Left ventricle myocardium superior (tissue), 1 donor: ENCODE measurements at places on chromosomes 5 and 9.
A peak's percentile ranks its signal among the peaks of the same experiment; 100 is the strongest.

GRCh38 chr9:83384214-83384613 is 154.0 kb downstream of the FRMD3 start:
- DNase-seq: no peak

GRCh38 chr5:54959673-54960418 is 25.5 kb downstream of the ESM1 start:
- no peak for DNase-seq

GRCh38 chr5:80964919-80965318 is 4.8 kb downstream of the RASGRF2 start:
- no peak for DNase-seq

DNA sequence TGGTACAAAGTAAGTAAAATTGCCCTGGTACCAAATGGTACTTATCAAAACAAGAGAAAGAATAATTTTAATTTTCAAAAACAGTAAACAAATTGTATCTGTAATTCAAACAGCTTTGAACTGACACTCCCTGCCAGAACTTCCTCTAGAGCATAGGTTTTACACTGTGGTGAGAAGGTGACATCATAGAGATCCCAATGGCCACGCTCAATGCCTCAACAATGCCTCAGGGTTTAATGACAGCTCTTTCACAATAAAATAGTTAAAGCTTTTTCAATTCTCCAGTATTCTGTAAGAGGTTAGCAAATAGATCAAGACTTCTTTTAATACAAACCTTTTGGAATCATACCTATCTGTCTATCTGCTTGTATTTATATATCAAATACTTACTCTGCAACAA is 437.1 kb downstream of the PRR16 start:
- no peak for DNase-seq

DNA sequence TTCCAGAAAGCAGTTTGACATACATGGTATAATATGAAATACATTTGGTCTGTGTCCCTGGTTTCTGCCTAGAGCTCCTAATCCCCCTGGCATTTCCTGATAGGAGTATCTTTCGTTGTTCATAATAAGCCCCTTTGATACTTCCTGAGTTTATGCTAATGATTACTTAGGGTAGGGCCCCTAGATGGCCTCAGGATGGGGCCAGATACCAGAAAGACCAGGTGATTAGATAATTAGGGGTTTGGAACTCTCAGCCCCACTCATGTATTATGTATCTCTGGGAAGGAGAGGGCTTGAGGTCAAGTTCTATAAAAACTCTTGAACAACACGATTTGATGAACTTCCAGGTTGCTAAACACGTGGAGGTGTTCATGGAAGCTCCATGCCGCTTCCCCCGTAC is 163.3 kb upstream of the ZNF608 start:
- DNase-seq: no peak

DNA sequence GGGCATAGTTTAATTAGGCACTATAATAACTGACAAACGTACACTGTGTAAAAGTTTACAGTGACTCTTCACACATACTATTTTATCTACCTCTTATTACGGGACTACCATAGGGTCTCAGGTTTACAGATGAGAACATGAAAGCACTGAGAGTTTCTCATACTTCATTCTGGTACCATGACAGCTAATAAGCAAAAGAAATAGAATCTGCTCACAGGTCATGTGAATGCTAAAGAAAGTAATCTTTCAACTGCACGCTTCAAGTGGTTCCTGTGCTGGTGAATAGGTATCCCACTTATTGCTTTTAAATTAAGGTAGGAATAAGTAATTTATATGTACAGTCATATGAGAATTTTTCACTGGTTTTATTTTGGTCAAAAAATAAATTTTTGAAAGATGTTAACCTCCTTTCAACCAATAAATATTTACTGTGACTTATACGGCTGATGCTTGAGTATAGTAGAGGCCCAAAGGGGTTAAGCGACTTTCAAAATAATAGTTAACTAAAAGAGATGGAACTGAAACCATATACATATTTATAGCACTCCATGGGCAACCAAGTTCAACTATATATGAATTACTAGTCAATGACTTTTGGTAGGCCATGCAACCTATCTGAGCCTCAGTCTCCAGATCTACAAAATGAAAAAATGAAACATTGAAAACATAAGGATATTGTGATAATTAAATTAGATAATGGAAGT is 8.1 kb downstream of the CDKN2A start:
- no peak for DNase-seq

- DNase-seq: no peak
These were observed 191.8 kb downstream of the CYLC2 start for GRCh38 chr9:103186959-103187358.

DNA sequence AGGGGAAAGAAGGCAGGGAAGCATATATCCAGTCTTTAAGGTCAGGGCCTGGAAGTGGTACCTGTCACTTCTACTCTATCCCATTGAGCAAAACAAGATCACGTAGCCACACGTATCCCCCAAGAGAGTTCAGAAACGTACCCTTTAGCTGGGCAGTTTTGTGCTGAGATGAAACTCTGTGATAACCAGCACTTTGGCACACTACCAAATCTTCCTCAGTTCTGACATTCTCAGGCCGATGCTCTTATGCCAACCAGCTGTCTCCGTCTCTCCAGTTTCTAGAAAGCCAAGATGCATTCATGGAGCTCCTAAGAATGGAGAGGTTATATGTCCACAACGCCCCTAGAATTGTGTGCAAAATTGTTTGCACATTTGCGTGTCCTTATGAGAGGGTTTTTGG is 176.6 kb upstream of the MSX2 start:
- DNase-seq: no peak

DNA sequence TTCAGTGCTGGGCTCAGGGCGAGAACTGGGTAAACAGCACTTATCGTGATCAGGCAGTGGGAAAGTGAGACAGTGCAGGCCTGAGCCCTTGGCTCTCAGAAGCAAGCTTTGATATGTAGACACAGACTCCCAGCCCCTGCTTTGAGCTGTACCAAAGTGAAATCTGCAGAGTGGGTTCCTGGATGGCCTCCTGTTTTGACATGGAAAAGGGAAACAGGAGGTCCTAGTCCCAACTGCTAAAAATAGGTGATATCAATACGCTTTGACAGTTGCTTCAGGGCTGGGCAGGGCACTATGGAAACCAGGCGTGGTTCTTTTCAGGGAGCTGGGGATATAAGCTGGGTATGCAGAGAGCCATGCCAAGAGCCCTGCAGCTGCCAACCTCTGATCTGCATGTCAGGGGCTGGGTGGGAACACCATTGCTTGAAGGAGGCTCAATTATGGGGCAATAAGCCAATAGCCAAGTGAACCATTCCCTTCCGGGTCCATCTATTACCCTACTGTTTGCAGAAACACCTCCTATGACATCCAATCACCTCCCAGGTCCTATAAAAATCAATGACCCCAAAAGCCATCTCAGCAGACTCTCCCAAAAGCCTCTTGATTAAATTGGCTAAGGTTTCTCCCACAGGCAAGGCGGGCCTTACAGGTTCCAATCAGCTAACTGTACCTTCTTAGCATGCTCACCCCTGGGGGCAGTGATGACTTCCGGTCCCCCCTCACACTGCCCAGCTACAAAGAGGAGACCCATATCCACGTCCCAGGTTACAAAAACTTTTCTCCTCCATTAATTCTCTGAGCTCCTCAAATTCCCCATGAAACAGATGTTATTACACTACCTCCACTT is 45.8 kb downstream of the EPB41L4B start:
- peak; percentile 39 for DNase-seq

GRCh38 chr5:143865426-143866025 is 53.6 kb downstream of the HMHB1 start:
- no peak for DNase-seq

DNA sequence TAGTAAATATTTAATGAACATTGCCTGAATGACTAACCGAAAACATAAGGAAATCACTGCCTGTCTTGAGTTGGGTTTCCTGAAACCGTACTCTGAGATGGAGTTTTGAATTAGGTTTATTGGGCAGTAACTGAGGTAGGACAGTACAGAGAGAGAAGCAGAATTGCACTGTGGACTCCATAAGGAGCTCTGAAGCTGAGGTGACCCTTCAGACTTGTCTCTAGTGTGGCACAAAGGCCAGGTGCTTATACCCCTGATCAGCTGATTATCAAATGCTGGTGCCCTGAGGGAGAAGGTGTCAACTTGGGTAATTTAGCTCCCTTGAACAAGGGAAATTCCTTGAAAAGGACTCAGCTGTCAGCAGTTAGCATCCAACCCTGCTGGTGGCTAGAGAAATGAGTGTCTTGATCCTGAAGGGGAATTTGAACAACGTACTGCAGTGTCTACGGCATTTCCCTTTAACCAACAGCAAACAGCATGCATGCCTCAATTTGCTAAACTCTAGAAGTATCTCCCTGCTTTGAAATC is 135.0 kb upstream of the SMARCA2 start:
- DNase-seq: no peak

DNA sequence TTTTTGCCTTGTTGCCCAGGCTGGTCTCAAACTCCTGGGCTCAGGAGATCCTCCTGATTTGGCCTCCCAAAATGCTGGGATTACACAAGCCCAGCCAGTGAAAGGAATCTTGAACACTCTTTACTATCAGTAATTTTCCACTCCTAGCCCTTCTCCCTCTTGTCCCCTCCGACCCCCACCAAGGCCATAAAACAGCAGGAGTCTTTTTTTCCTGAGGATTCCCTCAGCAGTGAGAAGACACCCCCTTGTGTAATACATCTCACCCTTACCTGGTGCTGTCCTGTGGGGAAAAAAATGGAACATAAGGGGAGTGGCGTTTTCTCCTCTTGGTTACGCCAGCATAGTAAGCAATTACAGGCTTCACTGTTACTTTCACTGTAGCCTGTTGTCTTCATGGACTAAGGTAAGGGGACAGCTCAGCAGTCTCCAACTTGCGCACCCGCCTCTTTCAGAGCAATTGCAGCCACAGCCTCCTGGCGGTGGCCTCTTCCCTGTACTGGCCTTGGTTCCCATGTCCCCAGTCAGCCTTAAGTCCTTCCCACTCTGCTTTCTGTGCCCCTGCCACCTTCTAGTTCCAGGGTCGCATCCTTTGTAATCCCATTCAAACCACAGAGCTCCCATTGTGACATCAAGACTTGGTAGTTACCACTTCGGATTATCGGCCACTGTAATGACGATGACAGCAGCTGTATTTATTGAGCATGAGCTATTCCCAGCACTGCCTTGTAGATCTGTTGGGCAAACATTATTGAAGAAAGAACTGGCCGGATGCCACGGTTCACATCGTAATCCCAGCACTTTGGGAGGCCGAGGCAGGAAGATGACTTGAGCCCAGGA is 10.0 kb downstream of the NAIF1 start:
- no peak for DNase-seq

- no peak for DNase-seq
These were observed 95.7 kb downstream of the NFIB start for GRCh38 chr9:14218253-14218652.

- DNase-seq: peak; percentile 49
These were observed 79.1 kb downstream of the UGCG start for GRCh38 chr9:111975709-111976108.

DNA sequence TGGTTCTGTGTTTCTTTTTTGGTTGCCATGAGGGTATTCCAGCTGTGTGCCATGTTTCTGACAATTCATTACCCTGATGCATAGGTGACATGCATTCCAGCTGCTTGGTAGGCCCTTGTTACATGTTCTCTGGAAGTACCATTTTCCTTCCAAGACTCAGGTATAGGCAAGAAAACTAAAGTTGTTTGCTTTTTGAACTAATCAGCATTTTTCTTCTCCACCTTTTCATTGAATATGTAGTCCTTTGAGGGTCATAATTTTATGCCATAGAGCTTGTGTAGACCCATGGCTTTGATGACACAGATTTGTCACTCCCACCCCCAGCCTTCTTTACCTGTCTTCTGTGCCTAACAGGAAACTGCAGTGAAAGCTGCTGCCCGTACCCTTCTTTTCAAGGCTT is 339.2 kb downstream of the MED10 start:
- DNase-seq: no peak

DNA sequence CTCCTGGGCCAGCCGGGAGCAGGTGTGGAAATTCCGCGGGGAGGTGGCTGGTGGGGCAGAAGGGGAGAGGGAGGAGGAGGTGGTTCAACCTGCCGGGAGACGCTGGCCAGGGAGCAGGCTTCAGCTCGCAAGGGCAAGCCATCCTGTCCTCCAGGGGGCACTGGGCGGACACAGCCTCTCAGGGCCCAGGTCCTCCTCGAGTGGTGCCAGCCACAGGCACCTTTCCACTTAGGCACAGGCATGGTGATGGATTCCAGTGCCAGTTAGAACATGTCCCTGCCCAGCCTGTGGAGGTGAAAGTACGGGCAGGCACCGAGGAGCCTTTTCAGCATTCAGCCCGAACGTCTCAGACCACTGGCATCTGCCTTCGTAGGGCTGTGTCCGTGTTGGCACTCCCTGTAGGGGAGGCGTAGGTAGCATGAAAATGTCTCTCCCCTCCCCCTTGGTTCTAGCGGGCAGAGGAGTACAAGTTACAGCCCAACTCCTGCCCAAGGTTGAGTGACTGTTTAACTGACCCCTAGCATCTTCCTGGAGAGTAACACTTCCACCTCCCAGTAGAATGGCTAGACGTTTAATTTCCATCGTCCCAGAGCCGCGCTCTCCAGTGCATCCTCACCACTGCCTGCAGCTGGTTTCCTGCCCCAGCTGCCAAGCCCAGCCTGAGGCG is 48.9 kb downstream of the DAB2IP start:
- DNase-seq: peak; percentile 87

DNA sequence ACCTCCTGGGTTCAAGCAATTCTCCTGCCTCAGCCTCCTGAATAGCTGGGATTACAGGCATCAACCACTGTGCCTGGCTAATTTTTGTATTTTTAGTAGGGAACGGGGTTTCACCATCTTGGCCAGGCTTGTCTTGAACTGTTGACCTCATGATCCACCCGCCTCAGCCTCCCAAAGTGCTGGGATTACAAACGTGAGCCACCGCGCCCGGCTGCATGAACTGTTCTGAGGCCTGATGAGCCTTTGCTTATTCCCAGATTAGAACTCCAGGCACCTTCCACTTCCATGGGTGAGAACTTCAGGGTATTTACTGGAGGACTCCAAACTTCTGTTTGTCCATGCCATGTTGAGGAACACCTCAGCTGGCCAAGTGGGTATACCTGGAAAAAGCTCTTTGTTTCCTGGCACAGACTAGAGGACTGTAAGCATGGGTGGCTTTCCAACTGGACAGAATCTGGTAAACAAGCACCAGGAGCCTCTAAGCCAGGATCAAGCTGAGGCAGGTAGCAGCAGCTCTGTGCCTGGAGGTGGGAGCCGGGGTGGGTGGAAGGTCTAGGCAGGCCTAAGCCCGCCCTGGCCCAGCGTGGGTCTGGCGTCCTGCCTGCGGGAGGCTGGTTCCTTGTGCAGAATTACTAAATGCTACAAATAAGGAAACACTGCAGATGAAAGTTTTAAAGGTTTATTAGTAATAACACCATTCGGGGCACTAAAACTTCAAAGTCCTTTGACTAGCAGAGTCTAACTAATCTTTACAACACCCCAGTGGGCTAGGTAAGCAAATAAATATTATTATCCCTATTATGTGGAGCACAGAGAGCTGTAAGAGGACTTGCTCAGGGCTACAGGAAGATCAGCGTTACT is 78.4 kb downstream of the SEMA5A start:
- DNase-seq: no peak

GRCh38 chr9:37903647-37904444 is at the start of gene SLC25A51:
SLC25A51 (minus strand) TSS chr9:37904127; CDS start chr9:37888550, 15,577 bp downstream.
- peak; percentile 96 for DNase-seq
